NB4 (cell line): ENCODE measurements at places on chromosomes 7 and 10.

GRCh38 chr10:100670828-100671479 is 74.4 kb upstream of the PAX2 start:
- DNase-seq, result peak; percentile 51

- no peak for DNase-seq
These were observed 52.8 kb downstream of the ZNF438 start for GRCh38 chr10:30978843-30979242.

DNA sequence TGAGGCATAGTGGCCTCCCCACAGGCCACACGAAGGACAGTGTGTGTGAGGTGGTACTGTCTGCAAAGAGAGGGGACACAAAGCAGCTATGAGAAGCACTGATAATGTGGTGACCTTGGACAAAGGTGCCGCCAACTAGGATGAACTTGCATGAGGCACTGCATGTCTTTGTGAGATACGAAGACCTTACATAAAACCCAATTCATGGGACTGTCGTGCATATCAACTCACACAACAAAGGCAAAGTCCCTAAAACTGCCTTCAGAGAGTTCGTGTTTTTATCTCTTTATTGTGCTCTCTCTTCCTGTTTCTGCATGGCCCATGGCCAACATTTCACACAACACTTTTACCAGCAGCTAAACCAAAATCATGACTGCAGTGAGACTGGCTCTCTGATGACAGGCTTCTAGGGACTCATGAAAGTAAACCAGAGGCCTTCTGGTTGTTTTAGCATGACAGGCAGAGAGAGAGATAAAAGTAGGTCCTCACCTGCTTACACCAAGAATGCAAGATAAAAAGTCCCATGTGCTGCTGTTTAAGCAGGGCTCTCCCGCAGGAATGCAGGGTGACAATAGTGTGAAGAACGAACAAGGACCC is 347.8 kb downstream of the ELMO1 start:
- DNase-seq, result no peak

- DNase-seq, result no peak
These were observed 305.0 kb downstream of the PTEN start for GRCh38 chr10:88168171-88169036.

- peak; percentile 63 for DNase-seq
These were observed 23.6 kb upstream of the PRSS37 start for GRCh38 chr7:141864765-141865447.
